HT1080 (cell line): ENCODE measurements at places on chromosomes 16 and 17. TPM values are rescaled to one million over a fixed set of nuclear protein-coding genes. Genes with fewer than 3 reads are reported as not detected.

DNA sequence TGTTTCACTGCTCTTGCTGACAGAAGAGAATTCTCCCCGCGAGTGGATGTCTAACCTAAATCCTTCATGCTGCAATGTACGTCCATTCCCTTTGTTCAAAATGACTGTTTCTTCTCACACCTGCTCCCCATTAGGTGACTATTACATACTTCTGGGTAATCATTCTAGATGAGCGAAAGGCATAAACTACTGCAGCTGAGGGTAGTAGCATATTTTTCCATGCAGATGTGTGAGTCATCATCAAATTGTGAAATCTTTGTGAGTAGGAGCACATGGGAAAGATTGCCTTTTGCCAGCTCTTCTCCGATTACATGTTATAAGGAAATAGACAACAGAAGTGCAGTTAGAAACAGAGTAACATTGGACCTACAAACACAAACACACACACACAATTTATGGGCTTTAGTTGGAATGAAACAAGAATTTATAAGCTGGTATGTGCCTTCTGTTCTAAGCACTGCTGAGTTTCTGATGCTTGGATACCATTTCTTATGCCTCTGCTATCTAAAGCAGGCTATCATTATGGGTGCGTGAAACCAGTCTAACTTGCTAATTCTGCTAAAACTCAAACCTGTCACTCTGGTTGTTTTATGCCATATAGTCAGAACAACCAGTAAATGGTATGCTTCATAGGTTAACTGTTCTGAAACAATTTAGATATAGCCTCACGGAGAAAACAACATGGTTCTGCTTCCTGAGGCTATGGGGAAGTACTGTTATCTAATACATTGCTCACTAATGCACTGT is 346.9 kb upstream of the PSMD7 start:
- DNase-seq: peak; percentile 64

DNA sequence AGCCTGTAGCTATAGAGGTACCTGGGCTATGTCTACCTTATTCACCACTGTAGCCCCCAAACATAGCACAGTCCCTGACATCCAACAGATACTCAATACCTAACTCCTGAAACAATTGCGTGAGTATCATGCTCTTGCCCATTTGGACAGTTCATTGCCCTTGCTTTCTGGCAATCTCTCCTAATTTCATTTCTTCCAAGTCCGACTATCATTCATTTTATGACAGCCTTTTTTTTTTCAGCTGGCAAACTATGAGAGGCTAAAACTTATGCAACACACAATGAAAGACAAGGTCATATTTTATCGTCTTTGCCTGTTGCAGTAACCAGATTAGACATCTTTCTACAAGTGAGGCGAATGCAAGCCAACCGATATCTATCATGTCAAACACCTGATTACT is 169.2 kb downstream of the RBFOX1 start:
- DNase-seq: no peak

DNA sequence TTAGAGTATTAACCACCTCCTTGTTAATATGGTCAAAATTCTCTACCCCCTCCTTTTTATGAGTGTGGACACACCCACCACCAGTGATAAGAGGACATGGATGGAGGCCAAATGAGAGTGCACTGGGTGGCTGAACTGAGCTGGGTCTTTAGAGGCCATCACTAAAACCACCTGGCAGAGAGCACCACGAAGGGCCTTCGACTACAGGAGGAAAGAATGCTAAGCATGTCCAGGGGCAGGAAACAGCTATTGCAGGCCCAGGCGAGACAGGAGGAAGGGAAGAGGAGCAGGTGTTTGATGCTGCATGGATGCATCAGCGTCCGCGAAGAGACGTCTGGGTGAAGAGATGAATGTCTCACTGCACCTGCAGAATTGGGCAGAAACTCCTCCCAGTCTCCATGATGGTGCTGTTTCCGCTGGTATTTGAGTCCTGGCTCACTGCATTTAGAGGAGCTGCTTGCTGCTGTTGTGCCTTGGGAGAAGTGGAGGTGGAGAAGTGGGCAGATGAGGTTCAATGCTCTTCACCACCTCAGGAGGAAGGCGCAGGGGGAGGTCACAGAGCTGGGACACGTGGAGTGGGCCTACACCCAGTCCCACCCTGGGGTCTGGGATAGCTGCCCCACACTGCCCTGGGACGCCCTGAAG is 33.2 kb downstream of the SPHK1 start:
- DNase-seq: no peak

DNA sequence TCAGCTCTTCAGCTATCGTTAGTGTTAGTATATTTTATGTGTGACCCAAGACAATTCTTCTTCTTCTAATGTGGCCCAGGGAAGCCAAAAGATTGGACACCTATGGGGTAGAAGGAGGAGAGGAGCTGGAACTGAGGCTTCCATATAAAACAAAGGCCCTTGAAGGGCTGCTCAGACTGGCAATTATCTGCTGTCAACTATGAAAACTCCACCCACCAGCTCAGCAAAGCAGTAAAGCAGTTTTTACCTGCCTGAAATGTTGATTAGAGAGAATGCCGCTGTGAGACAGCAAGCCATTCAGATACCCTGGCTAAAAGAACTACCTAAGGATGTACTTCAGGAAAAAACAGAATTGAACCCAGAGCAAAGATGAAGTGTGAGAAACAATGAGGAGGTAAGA is 45.9 kb upstream of the GNAO1 start:
- no peak for DNase-seq

DNA sequence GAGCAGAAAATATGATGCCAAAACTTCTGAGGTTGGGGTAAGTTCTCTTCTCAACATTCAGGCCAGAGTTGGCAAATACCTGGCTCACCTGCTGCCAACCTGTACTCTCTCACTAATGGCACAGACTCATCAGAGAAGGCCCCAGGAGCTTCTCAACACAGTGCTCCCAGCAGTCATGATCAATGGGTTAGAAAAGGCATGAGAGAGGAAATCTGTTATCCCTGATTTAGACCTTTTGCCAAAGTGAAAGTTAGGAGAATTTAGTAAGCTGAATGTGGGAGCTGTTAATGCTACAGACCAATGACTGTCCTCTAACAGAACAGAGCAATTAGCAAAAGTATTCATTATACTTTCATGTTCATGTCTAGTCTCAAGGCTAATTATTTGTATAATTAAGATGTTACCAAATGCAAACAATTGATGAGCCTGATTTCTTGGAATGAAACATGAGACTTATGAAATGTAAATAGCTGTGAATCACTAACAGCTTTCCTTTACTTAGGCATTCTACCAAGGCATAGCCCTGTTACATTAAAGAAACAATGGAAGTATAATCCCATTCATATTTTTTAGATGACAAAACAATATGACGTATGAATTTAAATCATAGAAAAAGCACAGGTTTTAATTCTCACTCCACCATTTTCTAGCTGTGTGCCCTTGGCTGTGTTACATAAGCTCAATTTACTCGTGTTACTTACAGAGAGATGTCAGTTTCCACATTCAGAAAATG is 68.7 kb upstream of the MARCHF10 start:
- DNase-seq: no peak

DNA sequence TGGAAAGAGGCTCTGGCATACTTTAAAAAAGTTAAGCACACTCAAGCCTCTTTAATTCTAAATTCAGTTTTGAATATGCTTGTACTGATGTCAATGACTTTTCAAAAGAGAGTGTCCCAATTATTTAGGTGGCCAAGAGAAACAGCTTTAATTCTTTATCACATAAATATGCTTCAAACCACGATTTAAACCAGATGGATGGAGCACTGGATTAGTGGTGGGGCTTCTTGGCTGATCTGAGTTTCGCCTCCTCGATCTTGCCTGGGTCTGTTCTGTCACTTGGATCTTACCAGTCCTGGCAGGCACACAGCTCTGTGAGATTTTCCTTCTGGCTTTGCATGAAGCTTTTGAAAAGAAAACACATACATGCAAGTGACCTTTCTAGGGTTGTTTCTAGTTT is 467.8 kb downstream of the MAF start:
- no peak for DNase-seq

DNA sequence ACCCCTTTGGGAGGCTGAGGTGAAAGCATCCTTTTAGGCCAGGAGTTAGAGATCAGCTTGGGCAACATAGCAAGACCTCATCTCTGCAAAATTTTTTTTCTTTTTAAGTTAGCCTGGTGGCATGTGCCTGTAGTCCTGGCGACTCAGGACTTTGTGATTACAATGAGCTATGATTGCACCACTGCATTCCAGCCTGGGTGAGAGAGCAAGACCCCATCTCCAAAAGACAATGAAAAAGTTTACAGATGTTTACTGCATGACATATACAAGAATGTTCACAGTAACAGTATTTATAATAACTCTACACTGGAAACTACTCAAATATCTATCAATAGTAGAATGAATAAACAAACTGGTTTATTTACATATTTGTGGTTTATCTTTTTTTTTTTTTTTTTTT is 33.1 kb upstream of the CCL22 start:
- no peak for DNase-seq

DNA sequence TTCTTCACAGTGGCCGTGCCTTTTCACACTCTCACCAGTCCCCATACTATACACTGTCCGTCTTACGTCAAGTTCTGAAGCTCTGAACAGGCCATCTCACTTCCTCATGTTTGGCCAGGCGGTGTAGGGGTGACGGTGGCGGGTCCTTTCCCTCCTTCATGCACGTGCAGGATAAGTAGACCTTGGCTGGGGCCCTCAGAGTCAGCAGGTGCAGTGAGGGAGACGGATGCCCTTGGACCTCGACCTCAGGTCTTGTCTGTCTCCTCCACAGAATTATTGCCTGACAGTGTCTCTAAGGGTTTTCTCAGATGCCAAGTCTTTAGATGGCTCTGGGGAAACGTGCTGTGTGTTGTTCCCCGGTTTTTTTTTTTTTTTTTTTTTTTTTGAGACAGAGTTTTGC is 37.6 kb downstream of the RAB11FIP3 start:
- no peak for DNase-seq

DNA sequence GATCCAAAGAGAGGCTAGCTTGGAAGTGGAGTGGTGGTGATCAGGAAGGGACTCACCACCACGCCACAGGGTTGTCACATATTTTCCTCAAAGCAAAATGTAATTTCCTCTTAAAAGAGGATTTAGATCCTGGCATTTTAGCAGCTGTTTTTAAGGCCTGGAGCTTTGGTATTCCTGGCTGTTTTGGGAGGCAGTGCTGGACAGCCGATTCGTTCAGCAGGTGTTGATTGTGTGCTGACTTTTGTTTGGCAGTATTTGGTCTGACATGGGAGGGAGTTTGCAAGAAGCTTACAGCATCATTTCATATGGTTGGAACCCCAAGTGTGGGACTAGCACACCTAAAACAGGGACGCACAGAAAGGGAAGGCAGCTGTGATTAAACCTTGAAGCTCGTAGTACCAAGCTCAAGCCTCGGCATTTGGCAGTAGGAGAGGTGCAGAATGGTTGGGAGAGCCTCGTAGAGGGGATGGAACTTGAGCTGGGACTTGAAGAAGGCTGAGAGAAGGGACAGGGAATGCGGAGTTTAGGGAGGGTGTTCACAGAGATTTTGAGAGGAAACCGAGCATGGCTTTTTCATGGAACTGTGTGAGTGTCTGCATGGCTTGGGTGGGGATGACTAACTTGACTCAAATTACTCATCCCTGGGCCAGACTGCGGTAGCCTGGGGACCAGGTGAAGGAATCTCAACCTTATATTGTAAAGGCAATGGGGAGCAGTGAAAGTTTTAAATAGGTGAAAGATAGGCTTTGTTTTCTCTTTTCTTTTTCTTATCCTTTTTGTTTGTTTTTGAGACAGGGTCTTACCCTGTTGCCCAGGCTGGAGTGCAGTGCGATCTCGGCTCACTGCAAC is 52.3 kb downstream of the RPTOR start:
- peak; percentile 54 for DNase-seq

- DNase-seq: peak; percentile 61
These were observed 330.0 kb upstream of the PMFBP1 start for GRCh38 chr16:72501739-72502593.

DNA sequence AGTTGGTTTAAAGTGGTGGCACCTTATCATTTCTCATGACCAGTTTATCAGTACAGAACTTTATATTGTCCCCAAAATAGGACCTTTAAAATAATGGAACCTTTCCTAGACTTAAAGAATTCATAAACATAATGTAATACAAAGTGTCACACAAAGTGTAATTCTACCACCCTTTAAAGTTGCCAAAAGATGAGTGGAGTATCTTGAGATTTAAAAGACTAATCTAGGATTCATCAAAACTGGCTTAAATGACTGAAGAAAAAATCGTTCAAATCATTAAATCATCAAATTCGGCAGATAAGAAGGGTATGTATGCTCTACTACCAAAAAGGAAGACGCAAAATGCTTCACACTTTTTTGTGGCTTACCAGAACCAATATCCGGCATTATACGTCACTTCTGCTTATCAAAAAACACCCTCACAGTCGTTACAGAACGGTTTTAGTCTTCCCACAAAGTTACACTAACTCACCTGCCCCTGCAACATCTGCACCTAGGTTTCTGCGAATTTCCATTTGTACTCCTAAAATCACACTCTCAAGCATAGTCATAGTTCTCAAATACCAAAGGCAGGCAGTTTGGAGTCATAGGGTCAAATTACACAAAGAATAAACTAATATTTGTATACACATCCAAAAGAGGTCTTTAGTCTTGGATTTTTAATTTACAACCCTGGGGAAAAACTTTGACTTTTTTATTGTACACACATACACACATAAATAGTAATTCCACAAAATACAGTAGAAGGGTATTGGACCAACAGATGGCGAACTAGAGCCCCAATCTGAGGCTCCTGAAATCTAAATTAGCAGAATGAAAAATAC is 1.4 kb upstream of the KANSL1 start:
- peak; percentile 61 for DNase-seq

DNA sequence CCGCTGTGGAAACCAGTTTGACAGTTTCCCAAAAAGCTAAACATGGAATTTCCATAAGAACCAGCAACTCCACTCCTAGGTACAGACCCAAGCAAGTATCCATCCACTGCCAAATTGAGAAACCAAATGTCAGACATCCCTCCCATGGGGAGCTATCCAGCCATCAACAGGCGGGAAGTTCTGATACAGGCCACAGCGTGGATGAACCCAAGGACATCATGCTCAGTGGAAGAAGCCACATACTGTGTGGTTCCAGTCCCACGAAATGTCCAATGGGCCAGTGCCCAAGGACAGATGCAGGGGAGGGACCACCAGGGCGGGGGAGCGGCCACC is 12.6 kb upstream of the BAIAP2 start:
- no peak for DNase-seq

DNA sequence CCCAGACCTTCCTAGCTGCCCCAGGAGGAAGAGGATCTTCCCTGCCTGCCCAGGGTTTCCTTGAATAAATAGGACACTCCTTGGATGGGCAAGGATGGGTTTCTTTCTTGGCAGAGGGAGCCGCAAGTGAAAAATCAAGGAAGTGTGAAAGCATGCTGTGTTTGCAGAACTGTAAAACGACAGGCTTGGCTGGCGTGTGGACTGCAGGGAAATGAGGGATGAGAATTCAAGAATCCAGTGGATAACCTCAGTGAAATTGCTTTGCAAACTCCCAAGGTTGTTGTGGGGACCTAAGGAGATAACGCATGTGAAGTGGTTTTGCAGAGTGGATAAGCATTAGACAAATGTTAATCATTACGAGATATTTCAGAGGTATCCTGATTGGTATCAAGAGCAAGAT is 20.4 kb downstream of the GPR139 start:
- no peak for DNase-seq

- DNase-seq: no peak
These were observed 141.1 kb downstream of the CCDC182 start for GRCh38 chr17:57603978-57604377.

- DNase-seq: no peak
These were observed 16.6 kb downstream of the NOS2 start for GRCh38 chr17:27783440-27784350.

The GP1BA gene
- not detected in 2 replicates for total RNA-seq

The TXNDC17 gene
- 108 and 116 TPM in 2 replicates for total RNA-seq

The IRX6 gene
- total RNA-seq: not detected in 2 replicates

The JPT1 gene
- total RNA-seq: 260 and 308 TPM in 2 replicates

The CHAD gene
- total RNA-seq: not detected in 2 replicates

The ZNF750 gene
- total RNA-seq: not detected in 2 replicates

The FOXO3B gene
- 2.7 and 3.0 TPM in 2 replicates for total RNA-seq

The CHST4 gene
- 0.43 TPM in 1 of 2 replicates, not detected in the other for total RNA-seq

The KRT12 gene
- total RNA-seq: not detected in 2 replicates
